Endothelial cell of umbilical vein (primary cell): ENCODE measurements at places on chromosomes 6 and 20. TPM values are rescaled to one million over a fixed set of nuclear protein-coding genes. Genes with fewer than 3 reads are reported as not detected.

- no peak for DNase-seq
- H3K27me3 ChIP-seq = no peaks in the 10 kb centered on the region
- H3K4me1 ChIP-seq = no peaks in the 10 kb centered on the region
- no peak overlapping the region for H3K27ac ChIP-seq
- H3K36me3 ChIP-seq = no peaks in the 10 kb centered on the region
Observed at GRCh38 chr6:14544666-14545065, 427.1 kb downstream of the CD83 start.

DNA sequence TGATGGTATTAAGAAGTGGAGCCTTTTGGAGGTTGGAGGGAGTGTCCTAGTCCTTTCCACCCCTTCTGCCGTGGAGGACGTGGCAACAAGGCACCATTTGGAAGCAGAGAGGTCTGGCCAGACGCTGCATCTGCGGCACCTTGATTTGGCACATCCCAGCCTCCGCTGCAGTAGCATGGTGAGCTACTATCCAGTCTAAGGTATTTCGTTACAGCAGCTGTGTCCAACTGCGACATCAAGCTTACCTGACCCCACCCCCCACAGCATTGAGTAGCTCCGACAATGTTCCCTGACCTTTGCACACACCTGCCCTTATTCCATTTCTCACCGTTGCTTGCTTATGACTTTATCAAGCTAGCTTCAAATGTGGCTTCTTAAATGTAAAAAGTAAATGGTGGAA lies 29.8 kb upstream of the SYNJ2 start:
- no peak overlapping the region for H3K27ac ChIP-seq
- H3K4me1 ChIP-seq = peaks cover 4% of the 10 kb centered on the region
- no peaks in the 10 kb centered on the region for H3K27me3 ChIP-seq
- DNase-seq = no peak

DNA sequence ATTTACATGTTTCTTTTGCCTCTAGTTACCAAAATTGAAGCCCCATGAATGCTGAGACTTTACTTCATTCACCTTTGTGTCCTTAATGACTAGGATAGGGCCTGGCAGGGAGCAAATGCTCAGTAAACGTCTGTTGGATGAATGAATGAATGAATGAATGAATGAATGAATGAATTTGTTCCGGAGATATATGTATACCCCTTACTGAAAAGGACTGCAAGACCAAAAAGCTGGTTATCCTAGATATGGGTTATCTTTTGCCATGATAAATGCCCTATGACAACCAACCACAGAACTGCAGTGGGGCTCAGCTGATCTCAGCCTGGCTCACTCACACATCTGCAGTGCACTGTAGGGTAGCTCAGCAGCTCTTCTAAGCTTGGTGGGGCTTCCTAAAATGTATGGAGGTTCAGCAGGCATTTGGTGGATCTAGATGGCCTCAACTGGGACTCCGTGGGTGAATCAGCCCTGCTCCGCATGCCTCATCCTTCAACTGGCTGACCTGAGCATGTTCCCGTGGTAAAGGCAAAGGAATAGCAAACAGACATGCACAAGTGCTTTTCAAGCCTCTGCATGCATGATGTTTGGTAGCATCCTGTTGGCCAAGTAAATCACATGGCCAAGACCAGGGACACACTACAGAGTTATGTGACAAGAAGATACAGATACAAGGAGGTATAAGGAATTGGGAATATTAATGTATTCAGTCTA lies 378.7 kb upstream of the SOX4 start:
- no peaks in the 10 kb centered on the region for H3K27me3 ChIP-seq
- no peak overlapping the region for H3K27ac ChIP-seq
- no peaks in the 10 kb centered on the region for H3K4me1 ChIP-seq
- no peak for DNase-seq
- H3K36me3 ChIP-seq = no peaks in the 10 kb centered on the region
- H3K4me3 ChIP-seq = no peak overlapping the region

The MANEA gene
- 17.7 and 18.5 TPM in 2 replicates for total RNA-seq
